ENCODE measurements at places on chromosomes 11 and 22.
A peak's percentile ranks its signal among the peaks of the same experiment; 100 is the strongest.

- no peak for DNase-seq
Observed at GRCh38 chr22:31106731-31107177, 614 bp downstream of the SELENOM start.

DNA sequence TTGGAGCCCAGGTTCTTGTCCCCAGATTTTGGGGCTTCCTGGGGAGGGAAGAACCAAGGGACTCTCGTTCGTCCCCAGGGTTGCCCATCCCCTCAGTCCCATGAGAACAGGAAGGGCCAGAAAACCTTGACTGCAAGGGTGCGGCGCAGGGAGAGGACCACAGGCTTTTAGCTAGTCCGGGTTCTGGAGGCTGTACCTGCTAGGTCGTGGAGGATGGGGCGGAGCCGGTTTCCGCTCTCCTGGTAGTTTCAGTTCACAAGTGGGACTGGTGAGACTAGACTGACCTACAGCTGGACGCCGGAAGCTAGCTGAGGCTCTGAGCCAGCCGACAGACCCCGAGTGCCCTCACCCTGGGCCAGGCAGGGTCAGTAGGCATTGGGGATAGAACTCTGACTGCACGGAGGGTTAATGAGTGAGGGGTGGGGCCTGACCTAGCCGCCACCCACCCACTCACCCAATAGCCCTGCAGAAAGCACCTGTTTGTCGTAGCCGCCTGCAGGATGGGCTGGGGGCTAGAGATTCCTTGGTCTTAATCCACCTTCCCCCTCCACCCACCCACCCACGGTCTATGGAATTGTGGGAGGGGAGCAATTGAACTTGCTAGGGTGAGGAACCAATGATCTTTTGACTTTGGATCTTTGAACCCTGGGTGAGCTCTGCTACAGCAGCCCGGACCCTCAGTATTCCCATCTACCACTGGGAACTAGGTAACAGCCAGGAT lies 1.5 kb downstream of the MAFF start:
- no peak for DNase-seq

- no peak for DNase-seq
Observed at GRCh38 chr11:31720671-31721365, 90.3 kb downstream of the PAX6 start.

DNA sequence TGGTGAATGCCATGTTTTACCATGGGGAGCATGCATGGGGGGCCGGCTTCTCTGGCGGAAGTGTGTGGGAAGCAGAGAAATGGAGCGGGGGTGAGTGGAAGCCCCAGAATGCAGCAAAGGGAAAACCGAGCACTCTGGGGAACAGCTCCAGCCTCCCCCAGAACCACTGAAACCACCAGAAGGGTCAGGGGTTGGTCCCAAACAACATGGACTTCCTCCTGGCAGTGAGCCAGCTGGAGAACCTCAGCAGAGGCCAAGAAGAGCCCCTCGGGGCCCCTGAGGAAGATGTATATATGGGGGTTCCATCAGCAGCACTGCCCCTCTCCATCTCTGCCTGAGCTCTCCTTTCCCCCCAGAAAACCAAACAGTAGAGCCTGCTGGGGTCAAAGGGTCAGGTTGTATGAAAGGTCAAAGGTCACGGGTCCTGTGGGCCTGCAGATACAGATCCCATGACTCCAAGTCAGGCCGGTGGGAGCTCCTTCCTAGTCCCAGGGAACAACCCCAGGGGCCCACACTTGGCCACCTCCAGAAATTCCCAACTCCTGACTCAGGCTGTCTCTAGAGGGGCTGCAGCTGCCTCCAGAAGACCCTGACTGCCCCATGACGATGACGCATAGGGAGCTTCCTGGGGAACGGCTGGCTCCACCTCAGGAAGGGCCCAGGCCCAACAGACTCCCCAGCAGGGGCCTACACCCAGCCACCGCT lies 48.5 kb upstream of the TIMP3 start:
- DNase-seq, result no peak

- no peak for DNase-seq
Observed at GRCh38 chr11:85725510-85726258, 39.7 kb upstream of the CCDC89 start.

- DNase-seq, result no peak
Observed at GRCh38 chr11:82494988-82495432, 238.7 kb downstream of the FAM181B start.

GRCh38 chr22:44638971-44639760 lies 62.8 kb upstream of the PRR5 start:
- no peak for DNase-seq

DNA sequence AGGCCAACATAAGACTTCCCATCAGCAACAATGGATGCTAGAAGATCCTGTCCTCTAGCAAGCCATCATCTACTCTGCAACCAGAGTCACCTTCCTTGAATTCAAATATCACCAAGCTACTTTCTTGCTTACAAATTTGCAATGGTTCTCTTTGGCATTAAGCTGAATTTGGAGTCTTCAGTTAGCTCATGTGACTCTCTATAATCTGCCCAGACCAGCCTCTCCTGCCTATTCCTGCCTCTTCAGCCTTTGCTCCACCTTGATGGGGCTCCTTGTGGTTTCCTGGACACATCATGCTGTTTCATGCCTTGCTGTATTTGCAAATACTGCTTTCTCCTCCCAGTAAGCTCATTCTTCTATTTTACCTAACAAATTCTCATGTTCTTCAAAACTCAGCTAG lies 82.3 kb downstream of the RASSF10 start:
- DNase-seq, result no peak

- no peak for DNase-seq
Observed at GRCh38 chr11:122234257-122234656, 118.2 kb upstream of the BLID start.

- no peak for DNase-seq
Observed at GRCh38 chr22:44686873-44687600, 15.0 kb upstream of the PRR5 start.

DNA sequence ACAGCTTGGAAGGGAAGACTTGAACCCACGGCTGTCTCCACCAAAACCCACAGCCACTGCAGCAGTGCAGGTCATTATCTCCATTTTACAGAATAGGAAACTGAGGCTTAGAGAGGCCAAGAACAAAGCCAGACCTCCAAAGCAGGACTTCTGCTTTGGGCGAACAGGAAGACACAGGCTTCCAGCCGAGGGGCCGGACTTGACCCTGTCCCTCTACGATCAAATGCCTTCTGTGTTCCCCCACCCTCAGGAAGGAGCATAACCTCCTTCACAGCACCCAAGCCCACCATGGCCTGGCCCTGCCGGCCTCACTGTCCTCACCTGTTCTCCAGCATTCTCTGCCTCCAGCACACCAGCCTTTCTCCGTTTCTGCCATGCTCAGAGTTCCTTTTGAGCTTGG lies 15.8 kb downstream of the IGLL1 start:
- DNase-seq, result no peak

GRCh38 chr11:123719452-123719851 lies 22.0 kb downstream of the ZNF202 start:
- DNase-seq, result no peak

- no peak for DNase-seq
Observed at GRCh38 chr11:115660030-115660805, 156.0 kb upstream of the CADM1 start.

DNA sequence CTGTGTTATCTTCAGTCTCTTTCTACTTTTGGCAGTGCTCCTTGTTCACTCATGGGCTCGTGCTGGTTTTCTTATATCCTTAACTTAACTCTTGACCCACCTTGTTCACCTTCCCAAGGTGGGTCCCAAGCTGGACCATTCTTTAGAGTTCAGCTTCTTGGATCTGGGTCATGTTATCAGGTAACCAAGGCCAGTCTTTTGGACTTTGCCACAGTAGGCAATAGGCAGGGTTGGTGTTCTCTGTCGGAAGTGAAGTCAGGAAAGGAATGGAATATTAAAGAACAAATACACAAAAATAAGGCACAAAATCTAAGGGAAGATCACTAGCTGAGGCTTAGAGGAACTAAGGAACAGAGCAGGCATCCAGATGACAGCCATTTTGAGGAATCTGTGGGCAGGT lies 202.7 kb downstream of the ARHGAP42 start:
- DNase-seq, result no peak

DNA sequence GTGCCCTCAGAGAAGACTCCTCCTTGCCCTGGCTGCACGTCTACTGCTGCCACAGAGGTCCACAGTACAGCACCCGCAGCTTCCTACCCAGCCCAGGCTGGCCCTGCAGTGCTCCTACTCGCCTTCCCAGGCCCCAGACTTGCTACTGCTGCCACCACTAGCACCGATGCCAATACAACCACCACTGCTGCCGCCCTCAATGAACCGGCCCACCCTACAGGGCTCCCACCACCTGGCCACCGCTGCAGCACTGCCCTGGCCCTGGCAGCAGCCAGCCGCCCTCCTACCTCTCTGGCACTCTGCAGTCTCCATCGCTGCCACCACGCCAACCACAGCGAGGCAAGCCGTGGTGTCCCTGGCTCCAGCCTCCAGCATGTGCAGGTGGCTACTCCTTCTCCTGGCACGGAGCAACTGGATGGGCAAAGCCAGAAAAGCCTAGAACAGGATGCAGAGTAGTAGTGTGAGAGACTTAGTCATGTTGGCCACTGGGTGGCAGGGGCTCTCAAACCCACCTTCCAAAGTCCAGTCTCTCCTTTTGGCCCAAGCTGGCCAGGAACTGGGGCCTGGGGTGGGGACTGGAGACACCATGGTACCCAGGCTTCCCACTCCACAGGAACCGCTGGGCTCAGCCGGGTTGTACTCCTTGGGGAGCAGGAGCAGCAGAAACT lies 39.4 kb downstream of the C22orf42 start:
- no peak for DNase-seq

DNA sequence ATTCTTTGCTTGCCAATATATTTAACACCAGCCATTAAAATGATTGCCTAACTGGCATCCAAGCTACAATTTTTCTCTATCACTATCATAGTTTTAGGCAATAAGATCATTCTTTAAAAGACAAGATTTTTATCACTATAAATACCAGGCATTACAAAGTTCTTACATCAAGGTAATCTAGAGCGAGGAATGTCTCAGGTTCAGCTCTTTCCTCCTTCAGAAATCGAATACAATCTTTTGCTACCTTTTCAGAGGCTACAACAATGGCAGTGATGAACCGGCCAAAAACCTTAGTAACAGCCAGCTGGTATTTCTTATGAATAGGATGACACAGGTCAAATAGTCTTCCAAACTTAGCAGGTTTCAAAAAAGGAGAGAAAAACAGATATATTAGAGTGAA lies 23.9 kb downstream of the SMC1B start:
- DNase-seq, result no peak

DNA sequence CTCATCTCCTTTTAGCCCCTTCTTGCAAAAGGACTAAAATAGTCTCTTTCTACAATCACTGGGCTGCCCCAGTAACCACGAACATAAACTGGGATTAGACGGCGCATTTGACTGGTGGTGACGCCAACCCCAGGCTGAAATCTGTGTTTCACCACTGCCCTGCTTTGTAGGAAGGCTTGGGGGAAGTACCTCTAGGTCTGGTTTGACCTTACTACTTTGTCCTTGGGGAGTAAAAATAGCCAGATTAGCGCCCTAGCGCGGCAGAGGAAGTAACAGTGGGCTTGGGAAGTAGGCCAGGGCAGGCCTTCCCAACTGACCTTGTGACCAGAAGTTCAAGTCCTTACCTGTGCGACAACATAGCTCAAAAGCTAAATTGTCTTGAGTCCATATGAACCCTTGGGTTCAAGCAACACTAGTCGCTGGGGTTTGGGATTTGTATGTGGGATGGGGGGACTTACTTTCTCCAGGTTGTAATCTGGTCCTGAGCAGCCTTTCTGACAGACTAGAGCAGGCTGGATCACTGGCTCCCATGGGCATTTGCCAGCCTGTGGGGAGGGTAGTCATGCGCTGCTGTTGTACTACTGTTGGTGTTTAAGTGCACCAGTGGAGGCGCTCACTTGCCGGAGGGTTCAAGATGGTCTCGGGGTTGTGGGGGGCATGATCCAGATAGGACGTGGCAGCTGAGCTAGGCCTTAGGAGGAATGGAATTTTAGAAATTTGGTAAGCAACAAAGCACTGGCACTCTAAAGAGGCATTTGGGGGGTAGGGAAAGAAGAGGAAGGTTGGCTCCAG lies 953 bp upstream of the PACS1 start:
- no peak for DNase-seq

- DNase-seq, result no peak
Observed at GRCh38 chr22:49325531-49326395, 501.9 kb downstream of the BRD1 start.

DNA sequence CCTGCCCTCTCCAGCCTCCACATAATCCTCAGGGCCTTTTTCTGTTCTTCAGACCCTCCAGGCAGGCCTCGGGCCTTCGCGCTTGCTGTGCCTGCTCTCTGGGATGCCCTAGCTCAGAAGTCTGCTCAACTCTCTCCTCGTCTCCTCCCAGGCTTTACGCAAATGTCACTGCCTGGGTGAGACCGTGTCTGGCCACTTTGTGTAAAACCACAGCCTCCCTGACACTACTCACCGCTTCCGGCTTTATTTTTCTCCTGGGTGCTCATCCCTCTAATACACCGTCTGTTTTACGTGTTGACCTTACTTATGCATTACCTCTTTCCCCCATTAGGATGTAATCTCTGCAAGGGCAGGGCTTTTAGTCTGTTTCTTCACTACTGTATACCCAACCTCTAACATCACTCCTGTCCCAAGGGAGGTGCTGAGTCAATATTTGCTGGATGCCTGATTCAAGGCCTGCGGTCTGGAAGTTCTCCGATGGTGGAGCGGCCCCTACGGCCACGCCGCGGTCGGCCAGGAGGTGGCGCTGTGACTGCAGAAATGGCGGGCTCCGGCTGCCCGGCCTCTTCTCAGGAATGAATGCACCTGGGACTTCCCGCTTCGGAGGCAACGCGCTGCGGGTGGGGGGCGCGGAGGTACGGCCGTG lies 58.2 kb upstream of the THY1 start:
- DNase-seq, result peak; percentile 39

GRCh38 chr11:79189601-79190000 lies 251.2 kb downstream of the TENM4 start:
- no peak for DNase-seq

- DNase-seq, result no peak
Observed at GRCh38 chr11:20980736-20981135, 311.4 kb downstream of the NELL1 start.

DNA sequence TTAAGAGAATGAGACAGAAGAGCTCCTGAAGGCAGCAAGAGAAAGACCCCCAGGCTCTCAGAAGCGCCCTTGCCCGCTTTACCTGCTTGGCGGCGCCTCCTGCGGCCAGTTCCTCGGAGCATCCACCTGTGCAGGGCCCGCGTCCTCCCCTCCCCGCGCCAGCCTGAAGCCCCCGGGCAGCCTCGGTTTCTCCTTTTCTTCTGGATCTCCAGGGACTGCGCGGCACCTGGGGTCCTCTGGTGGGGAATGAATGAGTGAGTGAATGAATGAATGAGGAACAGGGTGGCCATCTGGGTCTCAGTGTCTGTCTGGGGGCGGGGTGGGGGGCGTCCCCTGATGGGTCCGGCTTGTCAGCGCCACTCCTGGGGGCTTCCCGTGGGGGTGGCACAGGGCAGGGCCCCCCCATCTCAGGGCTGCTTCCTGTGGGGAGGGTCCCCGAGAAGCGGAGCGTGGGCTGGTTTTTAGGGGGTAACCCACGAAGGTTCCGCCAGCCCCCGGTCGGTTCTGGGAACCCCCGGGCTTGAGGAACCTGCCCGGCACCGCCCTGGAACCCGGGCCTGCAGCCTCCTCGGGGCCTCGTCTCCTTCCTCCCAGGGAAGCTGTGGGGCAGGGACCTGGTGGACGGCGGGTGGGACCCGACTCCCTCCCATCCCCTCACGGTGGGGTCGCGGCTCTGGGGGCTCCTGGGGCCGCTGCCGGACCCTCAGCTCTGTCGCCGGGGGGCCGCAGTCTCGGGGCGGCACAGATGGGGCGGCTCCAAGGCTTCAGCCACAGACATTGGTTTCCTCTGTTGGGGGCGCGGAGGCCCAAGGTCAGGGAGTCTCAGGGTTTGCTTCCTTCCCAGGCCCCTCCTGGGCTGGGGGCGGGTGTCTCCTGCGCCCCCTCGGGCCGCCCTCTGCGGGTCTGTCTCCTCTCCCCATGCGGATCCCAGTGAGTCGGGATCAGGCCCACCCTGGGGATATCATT lies 8.3 kb upstream of the KRTAP5-7 start:
- no peak for DNase-seq
